Upper lobe of right lung (tissue), 1 donor: ENCODE measurements at places on chromosomes 6 and 20.
A peak's percentile ranks its signal among the peaks of the same experiment; 100 is the strongest.

DNA sequence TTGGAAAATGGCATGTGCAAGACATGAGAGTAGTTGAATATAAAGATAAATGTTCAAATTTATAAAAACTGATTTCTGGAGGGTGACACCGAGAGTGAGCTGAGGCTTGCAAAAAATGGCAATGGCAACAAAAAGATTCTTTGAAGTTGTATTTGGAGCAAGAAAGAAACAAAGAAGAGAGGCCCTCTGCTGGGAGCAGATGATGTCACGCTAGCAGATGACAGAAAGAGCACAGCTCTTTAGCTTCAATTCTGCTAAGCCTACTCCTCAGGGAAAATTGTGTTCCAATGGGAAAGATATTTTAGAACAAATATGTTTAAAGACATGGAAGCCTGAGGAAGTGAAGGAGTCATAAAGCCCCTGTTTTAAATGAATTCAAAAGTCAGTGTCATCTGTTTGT lies 125.3 kb upstream of the NOX3 start:
- no peak for DNase-seq

- no peak for DNase-seq
Observed at GRCh38 chr20:2986466-2986865, 57.0 kb upstream of the GNRH2 start.

- peak; percentile 69 for DNase-seq
Observed at GRCh38 chr20:25580711-25581110, 4.6 kb downstream of the NINL start.

DNA sequence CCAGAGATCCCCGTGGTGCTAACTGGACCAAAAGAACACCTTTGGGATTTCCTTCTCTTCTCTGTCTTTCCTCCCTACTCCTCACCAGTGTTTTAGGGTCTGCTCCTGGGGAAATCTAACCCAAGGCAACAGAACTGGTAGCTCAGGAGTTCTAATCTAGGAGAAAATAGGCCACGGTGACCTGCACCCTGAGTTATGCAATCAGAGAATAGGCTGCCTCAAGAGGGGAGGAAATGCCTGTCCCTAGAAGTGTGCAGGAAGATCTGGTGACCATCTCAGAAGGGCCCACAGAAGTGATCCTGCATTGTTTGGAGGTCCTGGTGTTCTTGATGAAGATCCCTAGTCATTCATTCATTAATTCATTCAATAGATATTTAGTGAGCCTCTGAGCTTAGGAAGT lies 3.4 kb downstream of the ETV7 start:
- DNase-seq, result no peak

- DNase-seq, result no peak
Observed at GRCh38 chr6:20840675-20841074, 306.4 kb downstream of the CDKAL1 start.

GRCh38 chr6:100267721-100268123 lies 197.0 kb downstream of the SIM1 start:
- DNase-seq, result no peak
